Heart right ventricle (tissue), 16 donors: ENCODE measurements at places on chromosomes 4 and X. TPM values are rescaled to one million over a fixed set of nuclear protein-coding genes. Genes with fewer than 3 reads are reported as not detected.

GRCh38 chrX:130771230-130771629 is 131.8 kb downstream of the ENOX2 start:
- DNase-seq, result no peak

The RAB41 gene
- total RNA-seq, result not detected

The SFRP2 gene
- 0.58 TPM for total RNA-seq

DNA sequence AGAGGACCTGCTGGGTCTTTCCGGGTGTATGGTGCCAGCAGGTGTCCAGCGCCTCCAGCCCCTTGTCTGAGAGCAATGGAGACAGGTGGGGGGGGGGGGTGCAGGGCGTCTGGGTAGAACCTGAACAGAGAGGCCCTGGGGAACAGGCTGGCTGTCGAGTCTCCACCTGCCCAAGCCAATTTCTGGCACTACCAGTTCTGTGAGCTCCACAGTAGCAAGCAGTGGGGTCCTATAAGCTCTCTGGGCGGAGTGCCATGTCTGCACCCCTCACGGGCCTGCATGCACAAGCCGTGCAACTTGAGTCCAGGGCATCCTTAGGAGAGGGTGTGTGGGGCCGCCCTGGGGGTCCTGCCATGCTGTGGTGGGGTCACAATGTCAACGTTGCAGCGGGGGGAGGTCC is 10.1 kb upstream of the FGFR3 start:
- no peak for DNase-seq

The MAGEA11 gene
- total RNA-seq, result not detected

- DNase-seq, result no peak
Observed at GRCh38 chr4:101347267-101347556, at the start of gene PPP3CA. Gene PPP3CA, minus strand, starts transcription at chr4:101347526.
